Activated naive CD4-positive, alpha-beta T cell treated with anti-CD3 and anti-CD28 coated beads for 36 hours (primary cell): ENCODE measurements at places on chromosomes 1 and 21. TPM values are rescaled to one million over a fixed set of nuclear protein-coding genes. Genes with fewer than 3 reads are reported as not detected.

Gene CNR2
- total RNA-seq, result not detected

Gene PAQR6
- 4.2 TPM for total RNA-seq

Gene HCRTR1
- not detected for total RNA-seq

Gene S100A7
- total RNA-seq, result not detected

Gene CLDN17
- not detected for total RNA-seq

Gene USF1
- total RNA-seq, result 44.2 TPM

DNA sequence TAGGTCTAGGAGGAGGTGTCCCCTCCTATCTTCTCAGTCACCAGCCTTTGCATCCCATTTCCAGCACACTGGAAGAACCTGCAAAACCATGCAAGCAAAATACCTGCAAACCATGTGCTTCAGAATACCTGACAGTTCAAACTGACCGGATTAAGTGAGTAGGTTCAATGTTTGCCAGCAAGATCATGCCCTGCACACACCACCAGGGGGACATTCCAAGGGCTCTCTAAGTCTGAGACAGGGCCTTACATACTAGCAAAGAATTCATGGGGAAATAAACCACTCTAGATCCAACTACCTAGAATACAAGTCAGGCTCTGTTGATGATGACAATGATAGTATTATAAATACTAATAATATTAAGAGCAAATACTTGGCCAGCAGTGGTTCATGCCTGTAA, 27.6 kb downstream of the INPP5B start:
- DNase-seq, result no peak
- peaks cover 3% of the 10 kb centered on the region for H3K36me3 ChIP-seq
- H3K4me1 ChIP-seq, result peaks cover 16% of the 10 kb centered on the region

DNA sequence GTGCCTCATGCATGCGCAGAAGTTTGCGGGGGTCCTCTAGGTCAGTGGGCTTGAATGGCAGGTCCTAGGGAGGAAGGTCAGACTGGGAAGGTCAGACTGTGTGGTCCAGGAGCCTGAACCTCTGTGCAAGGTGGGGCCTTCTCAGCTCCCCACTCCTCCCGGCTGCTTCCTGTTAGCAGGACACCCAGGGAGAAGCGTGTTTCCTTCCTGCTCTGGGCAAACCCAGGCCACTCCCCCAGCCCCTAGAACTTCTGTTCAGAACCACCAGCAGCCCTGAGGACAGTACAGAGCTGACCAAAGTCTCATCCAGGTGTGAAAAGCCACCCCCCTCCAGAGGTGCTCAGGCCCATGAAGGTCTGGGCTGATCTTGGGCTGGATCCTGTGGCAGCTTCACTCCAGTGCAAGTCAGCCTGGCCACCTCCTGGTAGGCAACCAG, 29.9 kb downstream of the NAV1 start:
- no peak overlapping the region for H3K4me3 ChIP-seq
- H3K27ac ChIP-seq, result no peak overlapping the region
- H3K27me3 ChIP-seq, result no peaks in the 10 kb centered on the region
- H3K36me3 ChIP-seq, result no peaks in the 10 kb centered on the region

DNA sequence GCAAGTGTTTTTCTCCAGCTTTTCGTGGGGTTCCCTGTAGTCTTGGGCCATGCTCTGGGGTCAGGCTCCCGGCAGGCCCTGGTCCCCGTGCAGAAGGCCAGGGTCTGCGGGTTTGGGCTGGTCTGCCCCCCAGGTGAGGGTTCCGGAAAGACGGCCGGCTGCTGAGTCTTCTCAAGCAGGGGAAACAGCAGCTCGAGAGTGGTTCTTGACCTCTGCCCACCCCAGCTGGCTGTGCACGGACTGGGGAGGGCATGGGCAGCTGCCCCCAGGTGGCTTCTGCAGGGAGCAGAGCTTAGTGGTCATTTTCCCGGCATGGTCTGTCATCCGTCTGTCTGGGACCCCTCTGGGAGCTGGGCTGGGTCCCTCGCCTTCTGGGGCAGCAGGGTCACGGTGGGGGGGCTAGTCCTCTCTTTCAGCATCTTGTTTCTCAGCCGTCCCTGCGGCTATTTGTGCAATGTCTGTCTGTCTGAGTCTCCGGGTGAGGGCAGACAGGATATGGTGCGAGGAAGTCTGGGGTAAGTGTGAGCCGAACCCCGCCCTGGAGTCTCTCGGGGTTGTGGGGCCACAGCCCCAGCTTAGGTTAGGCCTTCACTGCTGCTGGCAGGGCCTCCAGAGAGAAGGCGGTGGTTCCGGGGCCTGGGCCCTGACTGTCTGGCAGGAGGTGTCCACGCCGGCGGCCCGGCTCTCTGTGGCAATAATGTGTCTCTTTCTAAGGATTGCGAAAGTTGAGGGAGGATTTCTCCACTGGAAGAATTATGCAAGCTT, 6.1 kb downstream of the SKI start:
- peaks cover 61% of the 10 kb centered on the region for H3K4me1 ChIP-seq
- peak overlapping the region; percentile 98 for H3K4me3 ChIP-seq
- H3K27me3 ChIP-seq, result no peaks in the 10 kb centered on the region
- DNase-seq, result peak; percentile 82

GRCh38 chr1:37393173-37394120, 80.9 kb upstream of the ZC3H12A start:
- no peaks in the 10 kb centered on the region for H3K4me1 ChIP-seq
- no peak for DNase-seq
- peaks cover 26% of the 10 kb centered on the region for H3K27me3 ChIP-seq
- no peak overlapping the region for H3K27ac ChIP-seq

GRCh38 chr1:212621043-212621948, 12.7 kb downstream of the ATF3 start:
- H3K27ac ChIP-seq, result no peak overlapping the region
- no peaks in the 10 kb centered on the region for H3K27me3 ChIP-seq
- peaks cover 21% of the 10 kb centered on the region for H3K4me1 ChIP-seq
- no peak for DNase-seq
- no peak overlapping the region for H3K4me3 ChIP-seq
- peaks cover 54% of the 10 kb centered on the region for H3K36me3 ChIP-seq

GRCh38 chr21:27812279-27812678, 845.4 kb upstream of the ADAMTS5 start:
- no peaks in the 10 kb centered on the region for H3K36me3 ChIP-seq
- no peaks in the 10 kb centered on the region for H3K4me1 ChIP-seq
- no peak for DNase-seq

- H3K36me3 ChIP-seq, result no peaks in the 10 kb centered on the region
- no peak overlapping the region for H3K27ac ChIP-seq
- H3K27me3 ChIP-seq, result no peaks in the 10 kb centered on the region
- no peak for DNase-seq
- no peaks in the 10 kb centered on the region for H3K4me1 ChIP-seq
Measured at GRCh38 chr21:14943616-14944015, 121.2 kb downstream of the NRIP1 start.

DNA sequence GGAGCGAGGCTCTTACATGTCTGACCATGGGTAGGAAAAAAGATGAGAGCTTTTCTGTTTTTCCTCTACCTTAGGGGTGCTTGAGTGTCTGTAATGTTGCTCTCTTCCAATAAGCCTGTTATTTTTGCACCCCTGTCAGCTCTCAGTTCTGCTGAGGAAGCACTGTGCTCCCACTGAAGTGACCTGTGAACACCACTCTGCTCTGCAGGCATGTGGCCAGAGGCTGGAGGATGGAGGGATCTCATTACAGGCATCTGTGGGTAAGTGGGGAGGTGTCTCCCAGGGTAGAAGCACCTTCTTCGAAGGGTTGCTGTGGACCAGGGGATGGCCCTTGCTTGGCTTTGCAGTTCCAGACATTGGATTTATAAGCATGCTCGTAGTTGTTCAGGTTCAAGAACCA, 56.8 kb upstream of the RBM15 start:
- H3K4me1 ChIP-seq, result no peaks in the 10 kb centered on the region
- H3K27me3 ChIP-seq, result no peaks in the 10 kb centered on the region
- H3K4me3 ChIP-seq, result no peak overlapping the region
- H3K27ac ChIP-seq, result no peak overlapping the region

- no peak overlapping the region for H3K4me3 ChIP-seq
- H3K4me1 ChIP-seq, result no peaks in the 10 kb centered on the region
- H3K27me3 ChIP-seq, result peaks cover 9% of the 10 kb centered on the region
- H3K36me3 ChIP-seq, result no peaks in the 10 kb centered on the region
- DNase-seq, result no peak
Measured at GRCh38 chr1:157274698-157275534, 136.7 kb upstream of the ETV3 start.

- DNase-seq, result no peak
- no peaks in the 10 kb centered on the region for H3K4me1 ChIP-seq
- H3K27me3 ChIP-seq, result no peaks in the 10 kb centered on the region
- H3K36me3 ChIP-seq, result no peaks in the 10 kb centered on the region
- H3K4me3 ChIP-seq, result no peak overlapping the region
Measured at GRCh38 chr1:89794406-89794805, 26.4 kb upstream of the LRRC8D start.
